ENCODE measurements at places on chromosomes 5 and 9. TPM values are rescaled to one million over a fixed set of nuclear protein-coding genes. Genes with fewer than 3 reads are reported as not detected.

SV2C gene
- 0.60 TPM for total RNA-seq

DNA sequence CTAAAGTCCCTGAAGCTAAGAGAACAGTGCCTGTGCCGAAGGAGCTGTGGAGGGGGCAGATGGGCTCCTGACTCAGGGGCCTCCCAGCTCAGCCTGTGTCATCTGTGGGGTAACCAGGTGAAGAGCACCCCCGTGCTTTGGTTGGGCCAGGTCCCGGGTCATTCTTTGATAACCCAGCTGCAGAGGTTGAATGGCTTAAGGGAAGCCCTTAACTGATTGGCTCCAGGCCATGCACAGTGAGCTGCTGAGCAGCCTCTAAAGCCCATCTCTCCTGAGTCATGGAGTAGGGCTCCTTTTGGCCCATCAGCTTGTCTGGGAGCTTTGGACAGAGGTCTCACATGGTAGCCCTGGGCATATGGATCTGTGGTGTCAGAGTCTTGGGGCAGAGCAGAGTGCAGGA, 28.7 kb downstream of the COL27A1 start:
- DNase-seq: no peak

GRCh38 chr5:59587489-59588337, 305.8 kb downstream of the PDE4D start:
- DNase-seq: no peak

DNA sequence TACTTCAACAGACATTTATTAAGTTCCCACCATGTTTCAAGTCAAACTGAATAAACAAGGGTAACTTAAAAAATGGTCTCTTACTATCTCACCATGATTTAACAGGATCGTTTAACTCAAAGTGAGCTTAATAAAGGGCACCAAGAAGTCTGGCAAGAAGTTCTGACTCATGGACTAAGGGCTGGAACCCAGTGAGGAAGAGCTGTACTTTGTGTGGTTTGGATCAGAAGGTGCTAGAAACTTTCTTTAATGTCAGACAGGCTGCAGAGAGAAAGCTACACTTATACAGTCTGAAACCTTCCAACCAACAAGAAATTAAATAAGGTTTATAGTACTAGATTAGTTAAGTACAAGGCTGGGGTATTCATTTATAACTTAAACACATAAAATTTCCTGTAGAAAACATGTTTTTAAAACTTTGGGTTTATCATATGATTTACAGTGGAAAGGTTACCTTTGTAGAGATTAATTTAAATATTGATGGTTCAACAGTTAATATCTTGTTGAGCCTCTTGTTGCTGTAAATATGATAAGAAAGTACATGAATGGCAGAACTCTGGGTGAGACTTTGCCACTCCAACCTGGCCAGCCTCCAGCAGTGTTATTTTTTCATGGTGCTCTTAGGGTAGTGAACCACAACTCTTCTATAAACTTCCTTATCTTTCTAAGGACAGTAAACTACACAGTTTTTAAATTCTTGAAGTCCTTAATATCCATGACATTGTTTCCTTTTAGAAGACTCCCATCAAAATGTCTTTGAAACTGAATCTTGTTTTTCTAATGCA, 162.8 kb downstream of the MAN2A1 start:
- no peak for DNase-seq

PCA3 gene
- total RNA-seq: not detected

TYRP1 gene
- total RNA-seq: not detected

SPINK13 gene
- not detected for total RNA-seq

AJM1 gene
- total RNA-seq: 4.8 TPM

GRCh38 chr5:133384120-133384855, 228.1 kb downstream of the FSTL4 start:
- no peak for DNase-seq

- DNase-seq: no peak
Observed at GRCh38 chr5:2549900-2550299, 201.6 kb downstream of the IRX2 start.

All from ureter (tissue), 1 donor.